GM19239 (cell line): ENCODE measurements at places on chromosomes 12 and 14.

DNA sequence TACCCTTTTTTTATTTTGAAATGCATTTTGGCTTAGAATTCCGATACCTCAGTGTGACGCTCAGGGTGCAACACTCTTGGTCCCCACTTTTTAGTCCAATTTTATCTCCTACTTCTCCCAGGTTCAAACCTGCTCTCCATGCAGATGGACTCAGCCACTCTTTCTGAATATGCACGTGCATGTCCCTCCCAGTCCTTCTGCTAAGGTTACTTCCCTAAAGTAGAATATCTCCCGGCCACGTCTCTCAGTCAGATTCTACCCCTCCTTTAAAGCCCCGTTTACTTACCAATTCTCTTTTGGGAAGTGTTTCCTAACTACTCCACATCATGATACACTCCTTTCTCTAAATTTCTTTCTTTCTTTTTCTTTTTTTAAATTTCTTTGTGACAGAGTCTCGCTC lies 15.5 kb upstream of the PARP11 start:
- DNase-seq: no peak

- DNase-seq: no peak
Observed at GRCh38 chr14:104978746-104979691, 845 bp upstream of the AHNAK2 start.

- no peak for DNase-seq
Observed at GRCh38 chr12:81617915-81618314, 141.2 kb downstream of the PPFIA2 start.

- DNase-seq: no peak
Observed at GRCh38 chr12:3810540-3810939, 57.6 kb upstream of the CRACR2A start.

DNA sequence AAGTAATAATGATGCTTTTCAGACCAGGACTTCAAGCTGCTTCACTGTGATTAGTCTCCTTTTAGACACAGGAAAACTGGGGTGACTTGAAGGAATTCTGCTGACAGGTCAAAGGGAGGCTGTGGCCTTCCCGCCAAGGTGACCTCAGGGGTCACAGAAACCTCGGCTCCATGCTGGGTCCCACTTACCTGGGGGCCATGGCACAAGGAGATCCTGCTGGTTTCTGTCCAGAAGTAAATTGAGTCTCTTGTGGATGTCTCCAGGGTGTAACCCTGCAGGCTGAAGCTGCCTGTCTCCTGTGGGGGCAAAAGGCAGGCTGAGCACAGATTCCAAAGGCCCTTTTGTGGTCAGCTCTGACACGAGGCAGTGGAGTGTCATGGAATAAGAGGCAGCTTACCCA lies 138.7 kb upstream of the MED13L start:
- no peak for DNase-seq

- no peak for DNase-seq
Observed at GRCh38 chr12:54258201-54258681, 21.7 kb downstream of the CBX5 start.

DNA sequence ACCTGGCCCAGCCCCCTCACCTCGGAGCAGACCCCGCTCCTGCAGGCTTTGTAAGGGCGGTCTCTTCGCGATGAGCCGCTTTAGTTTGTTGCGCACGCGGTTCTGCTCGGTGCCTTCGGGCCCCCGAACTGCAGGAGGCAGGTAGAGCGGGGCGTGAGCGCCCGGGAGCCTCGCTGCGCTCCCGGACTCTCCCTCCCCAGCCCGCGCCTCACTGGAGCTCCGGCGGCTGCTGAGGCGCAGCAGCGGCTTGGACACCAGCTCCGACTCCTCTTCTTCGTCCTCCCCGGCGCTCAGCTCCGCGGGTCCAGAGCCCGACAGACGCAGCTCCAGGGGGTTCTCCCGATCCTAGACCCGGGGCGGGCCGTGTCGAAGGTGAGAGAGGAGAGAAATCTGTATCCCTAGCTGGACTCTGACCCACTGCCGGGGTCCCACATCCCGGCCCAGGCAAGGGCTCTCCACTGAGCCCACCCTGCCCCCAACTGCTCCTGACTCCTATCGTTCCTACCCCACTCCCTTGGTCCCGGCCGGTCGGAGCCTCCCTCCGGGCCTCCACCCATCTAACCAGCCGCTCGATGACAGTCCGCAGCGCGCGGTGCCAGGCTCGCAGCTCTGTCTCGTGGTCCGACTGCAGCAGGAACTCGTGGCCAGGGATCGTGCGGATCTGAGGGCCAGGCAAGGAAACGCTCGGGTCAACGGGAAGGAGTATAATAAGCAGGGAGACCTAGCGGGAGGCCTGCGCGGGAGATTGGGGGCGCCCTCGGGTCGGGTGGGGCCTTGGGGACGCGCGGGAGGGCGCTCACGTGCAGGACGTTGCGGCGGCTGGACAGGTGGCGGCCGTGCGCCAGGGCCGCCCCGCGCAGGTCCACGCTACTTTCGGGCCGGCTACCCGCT lies 4.2 kb downstream of the ARHGAP9 start:
- no peak for DNase-seq

GRCh38 chr12:76645934-76646333 lies 86.4 kb upstream of the OSBPL8 start:
- DNase-seq: no peak

DNA sequence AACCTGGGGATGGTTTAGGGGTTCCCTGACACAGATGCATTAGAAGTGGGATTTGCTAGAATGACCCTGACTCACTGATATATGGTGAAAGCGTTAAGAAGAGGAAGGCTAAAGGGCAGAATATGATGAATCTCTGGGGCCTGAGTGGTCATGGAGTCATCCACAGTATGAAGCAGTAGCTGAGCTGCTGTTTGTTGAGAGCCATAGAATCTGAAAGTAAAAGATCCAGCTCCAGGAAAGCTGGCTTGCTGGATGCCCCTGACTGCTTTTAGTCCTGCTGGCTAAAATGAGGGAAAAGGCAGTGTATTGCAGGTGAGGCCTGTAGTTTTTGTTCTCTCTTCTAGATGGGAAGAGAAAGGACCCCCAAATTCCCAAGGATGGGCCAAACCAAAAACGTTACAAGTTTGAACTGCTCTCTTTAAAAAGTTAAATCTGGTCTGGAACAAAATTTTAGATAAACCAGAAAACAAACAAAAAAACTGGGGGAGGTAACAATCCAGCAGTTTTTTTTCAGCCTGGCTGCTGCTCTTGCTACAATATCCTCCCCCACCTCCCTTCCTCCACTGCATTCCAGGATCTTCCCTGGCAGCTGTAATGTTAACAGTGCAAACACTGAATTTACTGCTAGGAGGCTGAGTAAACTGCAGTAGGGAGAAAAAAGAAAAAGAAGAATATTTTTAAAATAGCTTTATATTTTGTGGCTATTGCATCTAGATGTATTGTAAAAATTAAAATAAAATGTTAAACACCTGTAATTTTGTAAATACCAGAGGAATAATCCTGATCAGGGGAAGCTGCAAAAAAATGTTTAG lies 16.5 kb downstream of the SEL1L start:
- DNase-seq: no peak

GRCh38 chr12:96143827-96144565 lies 50.2 kb upstream of the ELK3 start:
- no peak for DNase-seq

- no peak for DNase-seq
Observed at GRCh38 chr12:94609917-94610443, 40.4 kb downstream of the TMCC3 start.

DNA sequence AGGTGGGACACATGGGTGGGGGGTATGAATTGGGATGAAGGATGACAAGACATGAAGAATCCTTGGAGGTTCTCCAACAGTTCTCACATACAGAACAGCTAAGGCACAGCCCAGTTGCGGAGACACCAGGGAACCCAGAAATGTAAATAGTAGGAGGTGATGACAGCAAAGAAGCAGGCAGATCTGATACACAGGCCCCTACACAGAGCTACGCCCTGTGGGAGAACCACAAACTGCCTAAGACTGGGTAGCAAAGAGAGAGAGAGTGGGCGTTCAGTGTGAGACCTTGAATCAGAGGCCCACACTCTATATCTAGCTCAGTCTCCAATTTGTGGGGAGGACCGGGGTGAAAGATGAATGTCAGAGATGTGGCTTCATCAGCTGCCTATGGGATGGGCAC lies 9.5 kb upstream of the NUMB start:
- no peak for DNase-seq

- DNase-seq: no peak
Observed at GRCh38 chr14:68822132-68822651, 29.3 kb upstream of the ZFP36L1 start.

- DNase-seq: no peak
Observed at GRCh38 chr12:68231229-68231628, 5.6 kb upstream of the IL26 start.

- DNase-seq: no peak
Observed at GRCh38 chr14:84975241-84975902, 554.6 kb upstream of the FLRT2 start.

DNA sequence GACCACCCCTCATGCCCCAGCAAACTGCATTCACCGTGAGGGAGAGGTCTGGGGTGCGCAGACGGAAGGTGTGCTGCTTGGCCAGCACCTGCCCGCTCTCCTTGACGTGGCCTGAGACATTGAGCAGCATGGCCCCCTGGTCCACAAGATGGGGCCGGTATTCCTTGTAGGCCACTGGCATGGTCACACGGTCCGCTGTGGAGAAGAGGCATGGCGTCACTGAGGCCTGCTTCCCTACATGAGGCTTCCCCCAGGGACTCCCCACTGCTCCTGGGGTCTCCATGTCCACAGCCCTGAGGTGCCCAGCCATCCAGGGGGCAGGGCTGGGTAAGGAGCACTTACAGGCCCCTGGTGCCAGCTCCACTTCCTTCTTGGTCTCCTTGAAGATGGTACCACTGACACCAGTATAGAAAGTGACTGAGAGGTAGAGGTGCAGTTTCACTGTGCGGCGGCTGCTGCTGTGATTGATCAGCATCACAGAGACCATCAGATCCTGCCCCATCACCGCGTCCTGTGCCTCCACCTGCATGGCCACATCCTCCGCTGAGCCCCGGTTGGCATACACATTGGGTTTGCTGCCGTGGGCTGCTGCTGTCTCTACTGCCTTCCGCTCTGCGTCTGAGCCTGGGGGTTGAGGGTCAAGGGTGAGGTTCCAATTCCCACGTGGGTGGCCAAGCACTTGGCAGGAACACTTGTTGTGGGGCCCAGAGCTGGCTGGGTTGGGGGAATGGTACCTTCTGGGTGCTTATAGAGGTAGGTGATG lies 8.2 kb downstream of the TGM1 start:
- DNase-seq: no peak

DNA sequence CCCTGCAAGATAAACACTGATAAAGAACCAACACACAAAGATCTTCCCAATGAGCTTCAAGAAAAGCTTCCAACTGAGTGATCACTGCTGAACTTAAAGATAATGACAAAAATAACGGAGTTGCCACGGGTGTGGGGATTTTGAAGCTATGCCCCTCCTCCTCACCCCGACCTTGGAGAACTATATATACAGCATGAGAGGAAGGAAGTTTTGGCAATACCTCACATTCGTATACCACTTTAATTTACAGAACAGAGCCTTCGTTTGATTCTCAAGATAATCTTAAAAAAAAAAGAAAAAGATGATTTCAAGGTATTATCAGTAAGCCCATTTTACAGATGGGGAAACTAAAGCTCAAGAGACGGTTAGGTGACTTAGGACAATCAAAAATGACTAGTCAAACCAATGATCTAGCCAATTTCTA lies 715 bp downstream of the NEK9 start:
- DNase-seq: no peak

DNA sequence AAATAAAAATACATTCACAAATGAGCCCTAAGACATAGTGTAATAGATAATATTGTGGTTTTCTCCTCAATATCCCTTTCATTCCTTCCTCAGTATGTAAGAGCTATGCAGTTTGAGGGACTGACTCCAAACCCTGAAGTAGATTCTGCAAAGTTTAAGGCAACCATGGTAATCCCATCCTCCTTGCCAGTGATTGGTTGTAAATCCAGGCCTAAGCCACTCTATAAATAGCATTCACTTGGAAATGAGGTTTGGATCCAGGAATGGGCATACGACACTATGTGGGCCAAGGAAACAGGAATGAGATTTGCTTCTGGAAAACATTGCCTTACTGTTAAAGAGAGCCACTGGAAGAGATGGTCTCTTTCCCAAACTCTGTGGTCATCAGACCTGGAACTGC lies 468.7 kb upstream of the SOX5 start:
- no peak for DNase-seq

DNA sequence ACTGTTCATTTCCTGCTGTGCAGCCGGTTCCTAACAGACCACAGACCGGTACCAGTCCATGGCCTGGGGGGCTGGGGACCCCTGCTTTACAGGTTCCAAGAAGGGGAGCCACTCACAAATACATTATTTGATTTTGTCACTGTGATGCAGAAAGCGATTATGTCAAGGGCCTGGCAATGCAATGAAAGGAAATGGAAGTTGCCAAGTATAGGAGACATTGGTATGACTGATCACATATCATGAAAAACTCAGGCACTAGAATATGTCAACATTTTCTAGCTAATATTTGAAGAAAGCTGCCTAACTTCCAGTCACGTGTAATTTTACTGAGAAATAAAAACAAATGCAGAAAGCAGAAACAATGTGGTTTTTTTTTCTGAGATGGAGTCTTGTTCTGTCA lies 68.9 kb upstream of the USP44 start:
- DNase-seq: no peak

- DNase-seq: no peak
Observed at GRCh38 chr14:93395231-93395630, 35.5 kb upstream of the UNC79 start.

DNA sequence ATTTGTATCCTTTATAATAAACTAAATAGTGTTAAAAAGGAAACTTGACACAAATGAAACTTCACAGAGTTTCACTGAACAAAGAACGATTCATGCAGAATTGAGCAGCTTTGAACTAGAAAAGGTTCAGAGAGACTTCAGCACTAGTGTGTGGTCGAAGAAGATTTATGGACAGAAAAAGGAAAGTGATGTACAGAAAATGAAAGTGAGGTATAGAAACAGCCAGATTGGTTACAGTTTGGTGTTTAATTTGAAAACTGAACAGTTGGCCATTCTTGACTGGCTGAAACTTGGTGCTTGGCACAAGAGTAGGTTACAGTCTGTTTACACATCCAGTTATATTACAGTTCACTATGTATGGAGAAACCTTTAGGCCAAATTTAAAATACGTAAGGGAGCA lies 207.1 kb downstream of the GALC start:
- no peak for DNase-seq

GRCh38 chr14:98350213-98350612 lies 921.8 kb downstream of the BCL11B start:
- DNase-seq: no peak

GRCh38 chr14:90034835-90035525 lies 26.8 kb upstream of the KCNK13 start:
- no peak for DNase-seq
